CD4-positive, alpha-beta T cell treated with Interleukin-10 for 1 hour (primary cell): ENCODE measurements at places on chromosomes 5 and 9.

DNA sequence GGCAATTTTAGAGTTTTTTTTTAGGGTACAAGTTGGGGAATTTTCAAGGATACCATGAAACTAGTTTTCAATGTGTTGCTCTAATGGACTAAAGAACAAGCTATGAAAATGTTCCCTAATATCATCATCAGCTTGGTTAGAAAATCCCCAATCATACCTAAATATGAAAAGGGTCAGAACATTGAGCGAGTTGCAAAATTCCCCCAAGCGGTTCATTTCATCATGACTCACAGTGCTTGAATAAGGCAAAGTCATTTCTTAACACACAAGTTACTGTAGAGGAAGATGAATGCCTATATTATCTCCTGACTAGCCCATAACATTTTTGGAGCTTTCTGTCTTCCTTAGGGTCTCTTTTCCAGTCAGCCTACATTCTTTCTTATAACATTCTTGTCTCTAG, 62.7 kb downstream of the ST8SIA4 start:
- peak; percentile 53 for DNase-seq

- DNase-seq = no peak
Observed at GRCh38 chr9:38339496-38339895, 53.0 kb upstream of the ALDH1B1 start.

- no peak for DNase-seq
Observed at GRCh38 chr5:136066661-136067271, 38.0 kb downstream of the TGFBI start.

GRCh38 chr9:34380511-34381315, 4.0 kb upstream of the MYORG start:
- peak; percentile 82 for DNase-seq

- no peak for DNase-seq
Observed at GRCh38 chr5:172074896-172075295, 68.5 kb upstream of the FBXW11 start.

DNA sequence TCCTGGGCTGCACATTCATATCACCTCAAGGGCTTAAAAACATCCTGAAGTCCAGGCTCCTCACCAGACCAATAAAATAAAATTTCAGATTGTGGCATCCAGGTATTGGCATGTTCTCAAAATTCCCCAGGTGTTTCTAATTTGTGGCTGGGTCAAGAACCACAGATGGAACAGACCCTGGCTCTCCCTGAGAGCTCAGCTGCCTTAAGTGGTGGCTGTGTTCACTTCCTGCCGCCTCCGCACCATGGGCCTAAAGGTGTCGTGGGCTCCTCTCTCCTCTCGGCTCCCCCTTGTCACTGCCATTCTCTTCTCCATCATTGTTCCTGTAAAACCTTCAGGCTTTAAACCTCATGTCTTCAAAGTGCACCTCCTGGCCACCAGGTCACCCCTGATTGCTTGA, 17.8 kb upstream of the CCNJL start:
- DNase-seq = no peak

GRCh38 chr9:28342815-28343338, 769.6 kb upstream of the C9orf72 start:
- DNase-seq = no peak

- peak; percentile 55 for DNase-seq
Observed at GRCh38 chr5:94693043-94693822, 74.8 kb downstream of the SLF1 start.

- no peak for DNase-seq
Observed at GRCh38 chr5:140424135-140424534, 22.5 kb downstream of the ANKHD1 start.
